ENCODE measurements at places on chromosomes 7 and 10.

GRCh38 chr10:86170255-86171108 lies 196.1 kb downstream of the GRID1 start:
- no peak for DNase-seq

DNA sequence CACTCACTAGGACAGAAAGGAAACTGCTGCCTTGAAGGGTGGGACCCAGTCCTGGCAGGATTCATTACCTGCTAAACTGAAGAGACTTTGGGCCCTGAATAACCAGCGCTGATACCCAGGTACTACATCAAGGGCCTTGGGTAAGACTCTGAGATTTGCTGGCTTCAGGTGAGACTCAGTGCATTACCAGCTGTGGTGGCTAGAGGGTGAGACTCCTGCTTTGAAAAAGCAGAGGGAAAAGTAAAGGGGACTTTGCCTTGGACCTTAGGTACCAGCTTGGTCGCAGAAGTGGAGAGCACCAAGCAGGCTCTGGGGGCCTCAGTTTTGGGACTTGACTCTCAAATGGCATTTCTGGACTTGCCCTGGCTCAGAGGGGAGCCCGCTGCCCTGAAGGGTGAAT lies 673.3 kb downstream of the NXPH1 start:
- no peak for DNase-seq

GRCh38 chr7:87671-88070 lies 104.7 kb upstream of the FAM20C start:
- DNase-seq: no peak

- DNase-seq: no peak
Observed at GRCh38 chr10:88069338-88069737, 205.9 kb downstream of the PTEN start.

GRCh38 chr7:123096434-123096833 lies 100.9 kb upstream of the TAS2R16 start:
- DNase-seq: no peak

GRCh38 chr10:74856940-74857339 lies 30.5 kb downstream of the KAT6B start:
- DNase-seq: no peak

Data from AG09319 (cell line).